Left forelimb (tissue), 1 donor: ENCODE measurements at places on chromosomes 16 and 17.

GRCh38 chr17:60653569-60653968 lies 24.1 kb upstream of the BCAS3 start:
- no peak for DNase-seq

- DNase-seq = no peak
Observed at GRCh38 chr17:50365165-50365564, 7.8 kb downstream of the MRPL27 start.

GRCh38 chr16:28324235-28324886 lies 32.0 kb downstream of the SBK1 start:
- DNase-seq = no peak

DNA sequence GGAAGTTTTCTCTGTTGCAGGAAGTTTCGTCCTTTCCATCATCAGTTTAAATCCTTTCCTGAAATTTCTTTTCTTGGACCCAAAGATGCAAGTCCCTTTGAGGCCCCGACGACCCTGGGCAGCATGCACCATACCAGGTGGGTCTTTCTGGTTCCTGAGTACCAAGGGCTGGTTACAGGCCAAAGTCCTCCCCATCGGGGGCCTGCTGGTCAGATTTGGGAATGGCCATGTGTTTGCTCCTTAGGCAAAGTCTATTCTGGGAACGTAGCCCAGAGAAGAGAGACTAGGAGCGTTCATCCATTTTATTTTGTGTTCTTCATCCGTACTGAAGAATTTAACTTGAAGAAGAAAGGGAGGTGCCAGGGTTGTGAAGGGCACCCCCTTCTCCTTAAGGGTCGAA lies 17.5 kb upstream of the ADAM11 start:
- no peak for DNase-seq

DNA sequence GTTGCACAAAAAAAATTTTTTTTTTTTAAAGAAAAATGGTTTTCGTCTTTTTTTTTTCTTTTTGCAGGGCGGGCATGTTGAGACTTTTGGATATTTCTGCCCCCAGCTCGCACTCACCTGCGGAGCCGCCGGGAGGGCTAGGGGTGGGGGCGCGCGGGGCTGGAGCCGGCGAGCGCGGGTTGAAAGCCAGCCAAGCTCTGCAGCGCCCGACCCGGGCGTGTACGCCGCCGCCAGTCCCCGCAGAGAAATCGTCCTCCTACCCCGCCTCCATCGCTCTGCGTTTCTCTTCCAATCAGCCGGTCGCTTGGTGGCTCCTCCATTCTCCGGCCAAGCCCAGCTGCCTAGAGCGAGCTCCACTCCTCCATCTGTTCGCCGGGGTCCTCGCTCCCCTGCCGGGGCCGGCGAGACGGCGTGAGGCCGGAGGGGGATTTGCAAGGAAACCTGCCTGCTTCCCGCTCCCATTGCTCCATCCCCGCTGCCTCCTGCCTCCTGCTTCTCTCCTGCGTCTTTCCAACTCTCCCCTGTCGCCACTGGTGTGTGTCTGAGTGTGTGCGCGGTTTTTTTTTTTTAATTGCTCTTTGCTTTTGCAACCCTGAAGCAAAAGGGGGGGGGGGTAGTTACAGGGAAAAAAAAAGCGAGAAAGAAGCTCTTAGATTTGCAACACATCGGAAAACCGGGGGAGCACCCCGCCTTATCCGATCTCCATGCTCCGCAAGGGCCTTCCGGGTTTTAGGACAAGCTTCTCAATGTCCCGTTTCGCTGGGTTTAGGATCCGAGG lies 1.8 kb upstream of the UBTF start:
- peak; percentile 92 for DNase-seq

DNA sequence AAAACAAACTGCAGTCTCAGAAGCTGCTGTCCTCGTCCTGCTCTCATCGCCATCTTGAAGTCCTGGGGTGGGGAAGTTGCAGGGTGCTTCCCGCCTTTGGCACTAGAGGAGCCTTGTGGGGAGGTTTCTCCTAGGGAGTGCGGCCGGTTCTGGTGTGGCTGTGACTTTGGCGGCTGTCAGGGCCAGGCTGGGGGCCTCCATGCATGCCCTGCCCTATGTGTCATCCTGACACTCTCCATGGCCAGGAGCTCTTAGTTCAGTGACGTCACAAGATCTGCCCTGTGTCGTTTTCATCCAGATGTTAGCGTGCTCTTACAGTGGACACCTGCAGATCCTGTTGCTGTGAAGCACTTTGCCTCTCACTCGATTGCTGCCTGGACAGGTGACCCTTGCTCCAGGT lies 49.6 kb downstream of the PLD6 start:
- no peak for DNase-seq
